ENCODE measurements at places on chromosomes 2 and 18. TPM values are rescaled to one million over a fixed set of nuclear protein-coding genes. Genes with fewer than 3 reads are reported as not detected.

Gene ANKRD30B
- not detected for total RNA-seq

Gene IL37
- not detected for total RNA-seq

Gene FOXD4L1
- not detected for total RNA-seq

Gene SNORC
- 8.0 TPM for total RNA-seq

Gene UCN
- 11.2 TPM for total RNA-seq

Gene GALNT14
- 0.59 TPM for total RNA-seq

Gene SERPINB7
- total RNA-seq: 0.97 TPM

Gene RTP5
- total RNA-seq: 0.14 TPM

Gene ANKRD62
- 4.3 TPM for total RNA-seq

Gene POTEC
- total RNA-seq: not detected

Gene CRACDL
- total RNA-seq: 4.1 TPM

Gene EN1
- not detected for total RNA-seq

Gene UBXN4
- 67.8 TPM for total RNA-seq

Gene SERPINB3
- 8.8 TPM for total RNA-seq

Gene DNPEP
- 82.4 TPM for total RNA-seq

Gene ZSWIM2
- 2.3 TPM for total RNA-seq

Gene VWA3B
- 4.0 TPM for total RNA-seq

Gene CFAP221
- 18.3 TPM for total RNA-seq

Gene FASTKD1
- 6.2 TPM for total RNA-seq

Gene OTOF
- not detected for total RNA-seq

Gene B3GNT7
- total RNA-seq: 7.4 TPM

Gene LAMA3
- total RNA-seq: 35.9 TPM

Gene CCDC85A
- 4.5 TPM for total RNA-seq

Gene LAMA1
- 59.6 TPM for total RNA-seq

Gene ERFE
- total RNA-seq: 7.7 TPM

Gene HNMT
- 83.2 TPM for total RNA-seq

Gene KLHL14
- 0.41 TPM for total RNA-seq

Gene CNDP1
- total RNA-seq: not detected

Gene ASXL3
- total RNA-seq: 7.3 TPM

Gene PNPT1
- total RNA-seq: 38.3 TPM

Gene CHST9
- total RNA-seq: 19.3 TPM

Gene POU3F3
- total RNA-seq: 2.2 TPM

Gene PKDCC
- 61.4 TPM for total RNA-seq

Gene COLEC12
- 35.0 TPM for total RNA-seq

Gene NDC80
- total RNA-seq: 0.77 TPM

Gene TFCP2L1
- 25.7 TPM for total RNA-seq

Gene CD226
- 0.59 TPM for total RNA-seq

Gene NAB1
- total RNA-seq: 48.6 TPM

Gene MYO1B
- total RNA-seq: 38.3 TPM

Gene CFAP65
- not detected for total RNA-seq

Gene DNMT3A
- 8.7 TPM for total RNA-seq

Gene GULP1
- 45.4 TPM for total RNA-seq

Gene CABYR
- total RNA-seq: 39.5 TPM

Gene THSD7B
- total RNA-seq: 5.4 TPM

Gene GAD1
- 16.7 TPM for total RNA-seq

Gene AGBL5
- total RNA-seq: 87.1 TPM

Gene LRRFIP1
- total RNA-seq: 73.1 TPM

Gene MOB4
- total RNA-seq: 13.7 TPM

Gene SNED1
- 32.0 TPM for total RNA-seq
